ENCODE measurements at places on chromosomes 2 and 18. TPM values are rescaled to one million over a fixed set of nuclear protein-coding genes. Genes with fewer than 3 reads are reported as not detected.

DNA sequence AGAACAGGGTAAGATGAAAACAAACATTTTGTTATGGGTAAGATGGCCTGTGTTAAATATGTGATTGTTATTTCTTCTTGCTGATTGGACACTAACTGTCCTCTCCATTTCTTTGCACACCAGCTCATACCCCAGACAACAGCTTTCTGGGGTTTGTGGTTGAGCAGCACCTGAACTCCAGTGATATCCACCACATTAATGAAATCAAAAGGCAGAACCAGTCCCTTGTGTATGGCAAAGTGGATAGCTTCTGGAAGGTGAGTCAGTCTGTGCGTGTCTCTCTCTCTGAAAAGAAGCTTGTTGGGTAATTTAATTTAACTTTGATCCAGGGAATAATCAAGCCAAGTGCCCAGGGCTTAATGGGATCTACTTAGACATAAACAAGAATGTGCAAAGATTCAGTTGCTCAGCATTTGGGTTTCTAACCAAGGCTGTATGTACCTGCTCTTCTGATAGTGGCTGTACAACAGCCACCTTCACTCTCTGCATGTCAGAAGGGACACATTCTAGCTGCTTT, 108.3 kb downstream of the MGAT5 start:
- H3K4me1 ChIP-seq: no peaks in the 10 kb centered on the region
- no peak for DNase-seq
- no peaks in the 10 kb centered on the region for H3K27me3 ChIP-seq
- no peak overlapping the region for H3K27ac ChIP-seq
- H3K4me3 ChIP-seq: no peak overlapping the region

GRCh38 chr2:177784745-177785067, 287.9 kb downstream of the PDE11A start:
- H3K27me3 ChIP-seq: peaks cover 4% of the 10 kb centered on the region
- no peak for DNase-seq
- peaks cover 34% of the 10 kb centered on the region for H3K4me1 ChIP-seq
- H3K36me3 ChIP-seq: peaks cover 5% of the 10 kb centered on the region
- H3K4me3 ChIP-seq: peak overlapping the region; percentile 5

DNA sequence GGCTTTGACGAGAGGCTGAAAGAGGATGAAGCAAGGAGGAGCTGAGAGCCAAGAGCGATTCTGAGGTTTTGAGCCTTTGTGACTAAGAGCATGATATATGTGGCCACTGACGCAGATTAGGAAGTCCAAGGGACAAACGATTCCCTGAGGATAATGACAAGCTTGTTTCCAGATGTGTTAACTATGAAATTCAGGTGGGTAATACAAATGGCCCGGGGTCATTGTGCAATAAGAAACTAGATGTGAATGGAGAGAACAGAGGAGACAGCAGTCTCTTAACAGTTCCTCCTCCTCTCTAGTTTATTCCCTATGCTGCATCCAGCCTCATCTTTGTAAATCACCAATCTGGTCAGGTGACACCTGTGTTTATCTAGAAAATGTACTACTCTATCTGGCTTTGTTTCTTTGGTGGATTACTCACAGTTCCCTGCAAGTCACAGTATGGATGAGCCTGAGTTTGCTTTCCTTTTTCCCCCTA, 84.2 kb downstream of the SOCS6 start:
- no peak for DNase-seq
- H3K36me3 ChIP-seq: no peaks in the 10 kb centered on the region
- H3K27ac ChIP-seq: no peak overlapping the region
- no peaks in the 10 kb centered on the region for H3K4me1 ChIP-seq

DNA sequence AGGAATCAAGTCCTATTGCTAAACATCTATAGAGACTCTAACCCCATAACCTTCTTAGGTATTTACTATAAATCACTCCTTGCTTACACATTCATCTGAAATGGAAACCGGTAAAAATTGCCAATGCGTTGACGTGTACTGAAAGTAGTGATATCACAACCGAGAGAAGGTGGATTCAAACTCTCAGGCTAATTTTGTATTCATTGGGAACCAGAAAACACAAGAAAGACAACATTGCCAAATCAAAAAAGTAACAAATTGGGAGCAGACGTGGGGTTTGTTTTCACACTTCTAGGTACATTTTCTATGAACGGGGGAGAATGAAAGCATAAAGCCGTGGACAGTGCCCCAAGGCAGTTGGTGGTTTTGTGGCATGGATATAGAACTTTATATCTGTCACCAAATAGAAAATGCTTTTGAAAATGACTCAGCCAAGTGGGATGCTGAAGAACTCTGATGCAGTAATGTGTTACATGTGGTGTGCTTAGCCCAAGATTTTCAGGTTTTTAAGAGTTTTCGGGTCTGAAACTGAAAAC, 155.1 kb upstream of the RASGRP3 start:
- peak; percentile 11 for DNase-seq
- H3K27ac ChIP-seq: peak overlapping the region; percentile 75
- no peaks in the 10 kb centered on the region for H3K36me3 ChIP-seq
- H3K4me3 ChIP-seq: peak overlapping the region; percentile 41
- peaks cover 25% of the 10 kb centered on the region for H3K4me1 ChIP-seq

- peaks cover 29% of the 10 kb centered on the region for H3K27me3 ChIP-seq
- H3K27ac ChIP-seq: no peak overlapping the region
- H3K36me3 ChIP-seq: no peaks in the 10 kb centered on the region
- H3K4me1 ChIP-seq: peaks cover 18% of the 10 kb centered on the region
These were observed 4.0 kb downstream of the BAZ2B start for GRCh38 chr2:159612255-159612901.

DNA sequence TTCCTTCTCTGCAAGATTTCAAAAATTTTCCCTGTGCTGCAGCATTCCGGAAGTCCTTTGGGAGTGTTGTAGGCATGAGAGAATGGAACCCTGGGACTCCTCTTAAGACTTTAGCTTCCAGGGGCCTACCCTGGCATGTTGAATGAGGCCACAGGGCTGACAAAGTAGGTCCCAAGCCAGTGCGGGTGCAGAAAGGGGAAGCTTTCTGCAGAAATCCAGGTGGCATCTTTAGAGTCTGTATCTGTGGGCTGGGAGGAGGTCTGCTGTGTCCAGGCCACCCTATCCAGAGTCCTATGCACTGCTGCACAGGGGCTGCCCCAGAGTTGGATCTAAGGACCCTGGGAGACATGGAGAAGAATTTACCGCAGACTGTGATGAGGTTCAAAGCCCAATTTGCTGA, 1.9 kb upstream of the SIX2 start:
- no peak overlapping the region for H3K27ac ChIP-seq
- no peak overlapping the region for H3K4me3 ChIP-seq
- no peak for DNase-seq
- H3K4me1 ChIP-seq: no peaks in the 10 kb centered on the region
- H3K36me3 ChIP-seq: no peaks in the 10 kb centered on the region
- peaks cover 74% of the 10 kb centered on the region for H3K27me3 ChIP-seq

- H3K36me3 ChIP-seq: peaks cover 4% of the 10 kb centered on the region
- DNase-seq: no peak
- peaks cover 44% of the 10 kb centered on the region for H3K4me1 ChIP-seq
- peaks cover 2% of the 10 kb centered on the region for H3K27me3 ChIP-seq
These were observed 22.5 kb upstream of the CERS6 start for GRCh38 chr2:168433527-168433926.

GRCh38 chr2:177165061-177165583, 47.5 kb upstream of the HNRNPA3 start:
- no peaks in the 10 kb centered on the region for H3K36me3 ChIP-seq
- H3K27me3 ChIP-seq: peaks cover 3% of the 10 kb centered on the region
- H3K27ac ChIP-seq: no peak overlapping the region
- no peak overlapping the region for H3K4me3 ChIP-seq
- H3K4me1 ChIP-seq: peaks cover 30% of the 10 kb centered on the region

GRCh38 chr2:33810046-33810835, 211.1 kb upstream of the FAM98A start:
- no peaks in the 10 kb centered on the region for H3K4me1 ChIP-seq
- no peaks in the 10 kb centered on the region for H3K36me3 ChIP-seq
- DNase-seq: no peak
- H3K27me3 ChIP-seq: peaks cover 2% of the 10 kb centered on the region
- H3K27ac ChIP-seq: no peak overlapping the region

DNA sequence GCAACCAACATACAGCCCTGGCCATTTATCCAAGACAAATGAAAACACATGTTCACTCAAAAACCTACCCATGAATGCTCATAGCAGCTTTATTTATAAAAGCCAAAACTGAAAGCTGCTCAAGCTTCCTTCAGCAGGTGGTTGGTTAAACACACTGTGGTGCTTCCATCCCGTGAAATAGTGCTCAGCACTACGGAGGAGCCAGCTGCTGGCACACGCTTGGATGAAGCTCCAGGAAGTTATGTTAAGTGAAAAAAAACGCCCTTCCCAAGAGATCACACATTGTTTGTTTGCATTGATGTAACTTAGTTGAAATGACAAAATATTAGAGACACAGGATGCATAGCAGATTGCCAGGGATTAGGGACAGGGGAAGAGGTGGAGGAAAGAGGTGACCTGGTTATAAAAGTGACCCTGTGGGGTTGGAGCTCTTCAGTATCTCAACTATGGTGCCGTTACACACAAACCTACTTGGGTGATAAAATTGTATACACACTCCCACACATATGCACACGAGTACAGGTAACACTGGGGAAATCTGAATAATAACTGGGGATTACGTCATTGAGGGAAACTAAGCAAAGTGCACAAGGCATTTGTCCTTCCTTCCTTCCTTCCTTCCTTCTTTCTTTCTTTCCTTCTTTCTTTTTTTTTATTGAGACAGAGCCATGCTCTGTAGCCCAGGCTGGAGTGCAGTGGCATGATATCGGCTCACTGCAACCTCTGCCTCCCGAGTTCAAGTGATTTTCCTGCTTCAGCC, 6.2 kb upstream of the ALPG start:
- no peak overlapping the region for H3K4me3 ChIP-seq
- no peaks in the 10 kb centered on the region for H3K36me3 ChIP-seq
- no peaks in the 10 kb centered on the region for H3K4me1 ChIP-seq

GRCh38 chr2:8849327-8849726, 11.9 kb upstream of the KIDINS220 start:
- H3K36me3 ChIP-seq: no peaks in the 10 kb centered on the region
- H3K4me3 ChIP-seq: no peak overlapping the region
- no peak overlapping the region for H3K27ac ChIP-seq
- DNase-seq: no peak

DNA sequence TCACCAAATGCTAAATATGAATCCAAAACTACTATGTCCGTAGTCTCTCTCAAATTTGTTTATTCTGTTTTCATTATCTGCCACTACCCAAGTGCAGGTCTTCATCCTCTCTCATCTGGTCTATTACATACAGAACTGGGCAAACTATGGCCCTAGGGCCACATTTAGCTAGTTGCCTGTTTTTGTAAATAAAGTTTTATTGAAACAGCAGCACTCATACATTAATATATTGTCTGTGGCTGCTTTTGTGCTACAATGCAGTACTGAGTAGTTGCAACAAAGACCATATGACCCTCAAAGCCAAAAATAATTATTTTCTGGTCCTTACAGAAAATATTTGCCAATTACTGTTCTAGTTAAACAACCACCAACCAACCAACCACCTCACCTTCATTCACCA, 172.2 kb upstream of the NCKAP5 start:
- no peaks in the 10 kb centered on the region for H3K27me3 ChIP-seq
- H3K27ac ChIP-seq: no peak overlapping the region
- H3K4me1 ChIP-seq: no peaks in the 10 kb centered on the region
- H3K36me3 ChIP-seq: no peaks in the 10 kb centered on the region
- no peak overlapping the region for H3K4me3 ChIP-seq
- no peak for DNase-seq

DNA sequence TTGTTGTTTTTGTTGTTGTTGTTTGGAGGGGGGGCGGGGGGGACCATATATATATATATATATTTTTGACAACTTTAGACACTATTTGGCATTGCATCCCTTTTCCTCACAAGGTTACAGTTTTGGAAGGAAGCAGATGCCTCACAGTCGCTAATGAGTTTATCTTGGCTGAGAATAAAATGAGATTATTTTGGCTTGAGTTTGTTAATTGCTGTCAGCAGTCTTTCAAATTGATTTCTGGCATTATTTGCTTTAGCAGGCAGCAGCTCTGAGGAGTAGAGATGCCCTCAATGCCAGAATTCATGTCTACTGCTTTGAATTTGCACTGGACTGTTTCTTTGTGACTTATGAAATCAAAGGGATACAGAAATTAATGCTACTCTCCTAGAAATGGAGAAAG, 595.2 kb upstream of the HNMT start:
- no peaks in the 10 kb centered on the region for H3K4me1 ChIP-seq
- no peak overlapping the region for H3K27ac ChIP-seq
- H3K27me3 ChIP-seq: no peaks in the 10 kb centered on the region
- DNase-seq: no peak
- H3K4me3 ChIP-seq: no peak overlapping the region
- H3K36me3 ChIP-seq: no peaks in the 10 kb centered on the region

DNA sequence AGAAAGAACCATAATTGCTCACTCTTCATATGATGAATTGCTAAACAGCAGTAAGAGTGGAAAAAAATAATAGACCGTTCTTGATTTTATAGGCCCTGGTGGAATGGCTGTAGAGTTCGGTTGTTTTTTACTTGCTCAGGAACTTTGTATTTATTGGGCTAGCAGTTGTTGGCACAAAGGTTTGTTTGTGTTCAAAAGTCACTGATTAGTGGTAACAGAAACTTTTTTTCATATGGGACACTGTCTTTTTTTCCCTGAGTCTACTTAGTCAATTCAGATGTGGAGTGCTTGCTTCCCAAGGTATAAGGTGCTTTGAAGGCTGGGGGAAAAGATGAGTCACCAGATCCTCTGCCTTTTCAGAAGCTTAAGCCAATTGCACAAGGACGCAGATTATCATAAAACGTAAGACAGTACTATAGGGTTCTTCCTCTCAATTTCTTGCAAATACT, 25.8 kb downstream of the PHLPP1 start:
- peaks cover 10% of the 10 kb centered on the region for H3K4me1 ChIP-seq
- DNase-seq: no peak
- no peak overlapping the region for H3K4me3 ChIP-seq

GRCh38 chr2:69545477-69545932, 98.0 kb downstream of the AAK1 start:
- no peak for DNase-seq
- H3K27me3 ChIP-seq: no peaks in the 10 kb centered on the region
- peaks cover 11% of the 10 kb centered on the region for H3K4me1 ChIP-seq

DNA sequence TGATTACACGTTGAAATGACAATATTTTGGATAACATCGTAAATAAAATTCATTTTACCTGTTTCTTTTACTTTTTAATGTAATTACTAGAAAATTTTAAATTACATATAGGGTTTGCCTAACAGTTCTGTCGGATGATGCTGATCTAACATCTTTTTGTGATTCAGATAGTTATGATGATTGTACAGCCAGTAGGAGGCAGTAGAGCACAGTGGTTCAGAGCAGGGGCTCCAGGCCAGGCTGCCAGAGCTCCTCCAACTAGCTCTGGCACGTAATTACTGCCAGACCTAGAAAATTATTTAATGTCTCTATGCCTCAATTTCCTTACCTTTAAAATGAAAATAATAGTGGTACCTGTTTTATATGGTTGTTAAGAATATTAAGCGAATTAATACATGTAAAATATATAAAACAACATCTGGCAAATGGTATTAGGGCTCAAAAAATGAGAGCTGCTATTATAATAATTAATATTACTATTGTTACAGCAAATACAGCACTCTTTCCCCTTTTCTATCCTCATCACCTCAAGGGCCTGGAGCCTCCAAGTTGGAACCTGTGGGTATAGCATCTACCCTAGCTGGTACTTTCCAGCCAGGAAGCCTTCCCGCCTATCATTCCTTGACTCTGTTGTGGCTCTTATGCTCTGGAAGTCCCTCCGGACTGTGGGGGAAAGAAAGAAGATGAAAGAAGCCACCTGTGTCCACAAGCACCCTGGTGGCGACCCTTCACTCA, 47.7 kb upstream of the PLA2R1 start:
- peak; percentile 21 for DNase-seq
- no peak overlapping the region for H3K4me3 ChIP-seq
- H3K4me1 ChIP-seq: no peaks in the 10 kb centered on the region
- no peak overlapping the region for H3K27ac ChIP-seq
- peaks cover 4% of the 10 kb centered on the region for H3K27me3 ChIP-seq

PKDCC gene
- not detected for total RNA-seq

ITGB6 gene
- total RNA-seq: not detected

TRIB2 gene
- 6.3 TPM for total RNA-seq

SLC19A3 gene
- not detected for total RNA-seq

ECEL1 gene
- total RNA-seq: 0.12 TPM

ANKRD30BL gene
- total RNA-seq: not detected

Measured in activated T-helper 1 cell treated with anti-CD3 and anti-CD28 coated beads, Interleukin-12 subunit alpha, Interleukin-12 subunit beta, Interleukin-2, Interleukin-4 antibody, amounts not matched to agents 30 ng/mL and 10 ng/mL and 1 ng/mL, durations not matched to agents 14 hours and 24 hours and 36 hours (primary cell).